ENCODE measurements at places on chromosomes 5 and 9.

GRCh38 chr5:67377631-67378030, 181.0 kb upstream of the CD180 start:
- no peak for DNase-seq

DNA sequence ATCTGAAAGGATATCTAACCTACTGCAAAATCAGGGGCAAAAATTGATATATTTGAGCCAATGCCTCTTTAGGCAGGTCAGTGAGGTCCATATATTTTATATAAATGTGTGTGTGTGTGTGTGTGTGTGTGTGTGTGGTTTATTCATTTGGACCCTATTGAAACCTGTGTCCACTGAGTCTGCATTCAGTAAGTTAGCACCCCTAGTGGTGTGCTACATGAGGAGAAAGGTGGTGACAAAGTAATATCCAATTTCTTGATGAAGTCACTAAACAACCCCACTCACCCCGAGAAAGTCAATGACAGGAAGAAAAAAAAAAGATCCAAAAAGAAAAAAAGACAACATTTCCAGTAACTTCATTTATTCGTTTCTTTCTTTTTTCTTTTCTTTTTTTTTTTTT, 4.1 kb downstream of the FBXW11 start:
- no peak for DNase-seq

DNA sequence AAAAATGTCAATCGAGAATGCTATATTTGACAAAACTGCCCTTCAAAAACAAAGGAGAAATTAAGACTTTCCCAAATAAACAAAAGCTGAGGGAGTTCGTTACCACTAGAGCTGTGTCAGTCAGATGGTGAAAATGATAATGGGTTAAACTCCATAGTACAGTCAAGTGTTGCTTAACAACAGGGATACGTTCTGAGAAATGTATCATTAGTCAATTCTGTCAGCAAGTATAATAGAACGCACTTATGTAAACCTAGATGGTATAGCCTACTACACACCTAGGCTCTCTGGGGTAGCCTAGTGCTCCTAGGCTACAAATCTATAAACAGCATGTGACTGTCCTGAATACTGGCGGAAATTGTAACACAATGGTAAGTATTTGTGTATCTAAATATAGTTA, 138.7 kb downstream of the DRD1 start:
- DNase-seq = no peak

DNA sequence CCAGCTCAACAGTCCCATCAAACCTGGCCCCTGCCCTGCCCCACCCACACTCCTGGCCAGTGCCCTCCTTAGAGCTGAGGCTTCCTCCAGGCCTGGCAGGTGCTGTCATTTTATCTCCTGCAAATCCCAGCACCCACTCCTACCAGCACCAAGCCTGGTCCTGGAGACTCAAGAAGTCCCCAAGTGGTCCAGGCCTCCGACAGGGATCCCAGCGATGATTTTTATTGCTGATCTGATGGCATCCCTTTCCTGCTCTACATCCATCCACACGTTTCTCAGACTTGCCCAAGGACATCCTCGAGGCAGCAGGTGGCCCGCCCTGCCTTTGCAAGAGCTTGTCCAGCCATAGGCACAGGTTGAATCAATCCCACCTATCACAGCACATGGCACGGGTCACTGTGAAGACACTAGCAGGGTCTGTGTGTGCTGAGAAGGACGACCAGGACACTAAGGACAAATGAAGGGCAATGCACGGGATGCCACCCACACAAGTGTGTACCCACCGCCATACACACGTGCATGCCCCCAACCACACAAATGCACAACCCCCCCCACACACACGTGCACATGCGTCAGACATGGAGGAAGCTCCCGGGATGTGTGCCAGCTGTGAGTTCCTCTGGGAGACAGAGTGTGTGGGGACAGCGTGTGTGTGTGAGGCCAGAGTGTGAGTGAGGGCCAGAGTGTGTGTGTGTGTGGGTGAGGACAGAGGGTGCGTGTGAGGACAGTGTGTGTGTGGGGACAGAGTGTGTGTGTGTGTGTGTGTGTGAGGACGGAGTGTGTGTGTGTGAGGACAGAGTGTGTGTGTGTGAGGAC, 62.4 kb upstream of the UBAC1 start:
- DNase-seq = peak; percentile 17

GRCh38 chr5:178487911-178488600, 102.1 kb downstream of the COL23A1 start:
- DNase-seq = no peak

GRCh38 chr5:36417221-36417620, 115.5 kb upstream of the RANBP3L start:
- no peak for DNase-seq

- no peak for DNase-seq
Measured at GRCh38 chr5:159982421-159983173, 26.3 kb upstream of the TTC1 start.

- DNase-seq = no peak
Measured at GRCh38 chr5:31113101-31113500, 80.4 kb upstream of the CDH6 start.

GRCh38 chr5:147882586-147883313, 4.2 kb downstream of the SCGB3A2 start:
- DNase-seq = no peak

GRCh38 chr5:154923441-154924430, 14.3 kb downstream of the GEMIN5 start:
- no peak for DNase-seq

DNA sequence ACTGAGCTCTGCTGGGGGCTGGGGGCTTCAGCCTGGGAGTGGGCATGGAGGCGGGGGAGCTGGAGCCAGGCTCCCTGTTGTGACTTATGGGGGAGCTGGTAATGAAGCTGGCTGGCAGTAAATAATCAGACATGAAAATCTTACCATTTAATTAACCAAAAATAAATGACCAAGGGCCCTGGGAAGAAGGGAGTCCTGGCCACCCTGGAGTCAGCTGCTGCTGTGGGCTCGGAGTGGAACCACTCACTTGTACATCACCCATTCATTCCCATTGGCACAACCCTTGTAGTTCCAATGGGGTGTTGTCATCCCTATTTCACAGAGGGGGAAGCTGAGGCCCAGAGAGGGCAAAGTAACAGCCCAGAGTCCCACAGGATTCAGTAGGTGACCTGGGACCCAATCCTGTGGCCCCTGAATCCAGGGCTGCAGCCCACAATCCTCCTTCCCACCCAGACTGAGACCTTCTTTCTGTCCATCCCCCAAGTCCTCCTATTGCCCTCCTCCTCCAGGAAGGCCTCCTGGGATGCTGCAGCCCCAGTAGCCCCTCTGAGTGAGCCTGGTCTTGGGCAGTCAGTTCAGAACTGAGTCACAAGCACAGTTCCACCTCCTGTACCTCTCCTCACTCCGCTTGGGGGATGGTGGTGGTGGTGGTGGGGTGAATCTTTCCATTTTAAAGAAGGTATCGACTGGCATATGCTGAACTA, 259.4 kb upstream of the MVB12B start:
- no peak for DNase-seq

DNA sequence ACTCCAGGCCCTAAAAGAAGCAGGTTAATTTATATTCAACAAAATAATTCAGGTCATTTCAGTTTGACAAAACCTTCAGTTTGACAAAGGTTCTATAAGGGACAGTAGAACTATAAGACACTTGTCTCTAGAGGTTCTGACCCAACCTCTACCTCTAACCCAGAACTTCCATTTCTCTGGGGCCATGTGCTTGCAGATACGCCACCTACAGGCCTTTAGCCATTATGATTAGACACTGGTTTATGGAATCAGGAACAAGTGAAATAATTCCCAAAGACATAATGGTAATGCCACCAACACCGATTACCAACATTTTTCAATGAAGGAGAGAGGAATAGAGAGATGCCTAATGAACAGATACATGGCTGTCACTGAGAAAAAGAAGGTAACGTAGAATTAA, 733.9 kb downstream of the PRELID2 start:
- no peak for DNase-seq

GRCh38 chr9:34237836-34238235, 59.0 kb downstream of the UBAP1 start:
- no peak for DNase-seq

DNA sequence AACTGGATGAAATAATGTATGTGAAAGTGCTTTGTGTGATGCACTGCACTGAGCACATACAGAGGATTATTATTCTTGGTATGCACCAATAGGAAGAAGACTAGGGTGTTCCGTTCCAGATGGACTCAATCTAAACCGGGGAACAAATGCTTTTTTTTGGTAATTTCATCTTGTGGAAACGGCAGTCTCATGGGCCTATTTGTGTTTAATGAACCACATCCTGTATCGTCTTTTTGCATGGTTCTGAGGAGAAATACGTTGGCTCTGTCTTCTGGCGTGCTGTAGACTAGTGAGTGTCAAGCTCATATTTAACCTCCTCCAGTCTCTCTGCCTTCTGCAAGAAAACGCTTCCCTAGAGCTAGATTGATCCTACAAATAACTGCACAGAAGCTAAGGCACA, 30.0 kb downstream of the TRIM32 start:
- DNase-seq = no peak

DNA sequence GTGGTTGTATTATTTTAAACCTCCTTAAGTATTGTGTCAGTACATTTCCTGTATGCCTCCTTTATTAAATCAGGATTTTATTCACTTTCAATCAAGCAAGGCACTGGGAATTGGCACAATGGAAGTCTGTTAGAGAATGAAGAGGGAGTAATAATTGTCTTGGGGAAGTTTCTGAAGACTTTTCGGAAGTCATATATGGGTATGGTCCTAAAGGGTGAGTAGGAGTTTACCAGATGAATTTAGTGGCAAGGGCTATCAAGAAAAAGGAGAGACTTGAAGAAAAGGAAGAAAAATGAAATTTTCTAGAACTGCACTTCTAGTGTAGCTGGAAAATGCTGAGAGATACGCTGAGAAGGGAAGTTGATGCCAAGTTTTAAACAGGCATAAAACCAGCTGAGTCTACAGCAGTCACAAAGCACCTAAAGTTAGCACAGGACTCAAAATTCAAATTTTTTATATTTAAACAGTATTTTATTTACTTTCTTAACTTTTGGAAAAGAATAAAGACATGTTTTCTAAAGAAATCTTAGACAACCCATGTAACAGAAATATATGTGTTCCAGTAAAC, 184.9 kb downstream of the SMC2 start:
- DNase-seq = no peak

- no peak for DNase-seq
Measured at GRCh38 chr5:96663608-96664007, 1.4 kb downstream of the CAST start.

DNA sequence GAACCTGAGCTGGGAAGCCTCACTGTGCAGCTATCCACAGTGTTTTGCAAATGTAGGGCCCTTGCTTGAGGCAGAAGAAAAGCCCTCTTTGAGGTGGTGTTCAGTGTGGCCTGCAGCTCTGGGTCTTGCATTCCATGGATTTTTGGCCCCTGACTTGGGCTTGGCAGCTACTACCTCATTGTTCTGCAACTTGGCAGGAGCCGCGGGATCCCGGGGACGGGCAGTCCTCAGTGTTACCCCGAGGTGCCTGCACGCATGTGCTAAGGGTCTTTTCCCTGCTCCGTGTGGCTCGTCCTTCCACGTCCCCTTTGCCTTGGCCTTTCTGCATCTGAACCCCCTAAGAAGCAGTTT, 39.8 kb downstream of the NEK6 start:
- no peak for DNase-seq

GRCh38 chr9:75896193-75896592, 5.7 kb downstream of the PCSK5 start:
- no peak for DNase-seq

DNA sequence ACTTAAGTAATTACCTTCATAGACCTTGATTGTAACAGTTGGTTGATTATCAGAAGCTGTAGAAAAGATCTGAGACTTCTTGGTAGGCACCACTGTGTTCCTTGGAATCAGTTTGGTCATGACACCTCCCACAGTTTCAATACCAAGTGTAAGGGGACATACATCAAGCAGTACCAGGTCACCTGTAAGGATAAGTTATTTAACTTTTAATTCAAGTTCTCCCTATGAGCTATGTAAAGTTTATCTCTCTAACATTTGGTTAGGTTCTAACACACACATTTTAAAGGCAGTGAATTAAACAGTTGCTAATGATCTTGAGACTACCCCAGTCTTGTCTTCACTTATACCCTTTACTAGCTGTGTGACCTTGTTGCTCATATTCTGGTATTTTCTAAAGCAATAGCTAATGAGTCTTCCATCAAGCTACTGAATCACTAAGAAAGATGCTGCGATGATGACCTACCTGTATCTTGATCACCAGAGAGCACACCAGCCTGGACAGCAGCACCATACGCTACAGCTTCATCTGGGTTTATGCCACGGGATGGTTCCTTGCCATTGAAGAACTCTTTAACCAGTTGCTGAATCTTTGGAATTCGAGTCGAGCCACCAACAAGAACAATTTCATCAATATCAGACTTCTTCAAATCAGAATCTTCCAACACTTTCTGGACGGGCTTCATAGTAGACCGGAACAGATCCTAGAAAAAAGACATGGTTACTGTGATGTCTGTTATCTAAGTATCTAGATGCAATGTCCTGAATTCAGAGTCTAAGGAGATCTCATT, 2.8 kb downstream of the HSPA5 start:
- no peak for DNase-seq

- DNase-seq = no peak
Measured at GRCh38 chr5:98461485-98461884, 312.0 kb upstream of the RGMB start.

DNA sequence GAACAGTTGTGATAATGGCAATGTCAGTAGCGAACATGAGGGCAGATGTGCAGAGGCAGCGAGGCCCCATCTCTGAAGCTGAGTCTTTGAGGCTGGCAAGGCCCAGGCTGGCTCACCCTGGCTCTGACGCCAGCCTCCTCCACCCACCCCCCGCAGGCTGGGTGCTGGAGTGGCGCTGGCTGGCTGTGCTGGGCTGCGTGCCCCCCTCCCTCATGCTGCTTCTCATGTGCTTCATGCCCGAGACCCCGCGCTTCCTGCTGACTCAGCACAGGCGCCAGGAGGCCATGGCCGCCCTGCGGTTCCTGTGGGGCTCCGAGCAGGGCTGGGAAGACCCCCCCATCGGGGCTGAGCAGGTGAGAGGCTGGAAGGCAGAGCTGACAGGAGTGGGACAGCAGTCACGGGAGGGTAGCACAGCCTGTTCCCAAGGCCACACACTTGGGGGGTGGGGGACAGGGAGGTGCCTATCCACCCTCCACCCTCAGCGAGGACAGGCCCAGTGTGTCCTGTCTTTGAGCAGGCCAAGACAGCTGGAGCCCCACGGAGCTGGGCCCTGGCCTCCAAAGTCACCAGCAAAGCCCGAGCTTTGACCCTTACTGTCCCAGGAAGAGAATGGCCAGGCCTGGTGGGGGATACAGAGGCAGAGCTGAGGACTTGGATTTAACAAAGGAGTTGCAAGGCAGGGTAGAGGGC, 5.6 kb downstream of the SLC2A8 start:
- no peak for DNase-seq

GRCh38 chr5:127766676-127767335, 63.6 kb downstream of the CCDC192 start:
- DNase-seq = no peak

- no peak for DNase-seq
Measured at GRCh38 chr9:13717322-13718054, 438.0 kb upstream of the MPDZ start.

- peak; percentile 36 for DNase-seq
Measured at GRCh38 chr5:56735849-56736641, 79.3 kb upstream of the MAP3K1 start.

- no peak for DNase-seq
Measured at GRCh38 chr5:34585601-34586104, 70.5 kb upstream of the RAI14 start.

GRCh38 chr5:2205185-2205585, 322.5 kb upstream of the IRX4 start:
- DNase-seq = no peak

- DNase-seq = no peak
Measured at GRCh38 chr5:102857076-102857818, 102.1 kb downstream of the PAM start.
